ENCODE measurements at places on chromosomes 5 and 9.
A peak's percentile ranks its signal among the peaks of the same experiment; 100 is the strongest.

- no peak for DNase-seq
Observed at GRCh38 chr5:65861830-65862241, 64.5 kb upstream of the ERBIN start.

DNA sequence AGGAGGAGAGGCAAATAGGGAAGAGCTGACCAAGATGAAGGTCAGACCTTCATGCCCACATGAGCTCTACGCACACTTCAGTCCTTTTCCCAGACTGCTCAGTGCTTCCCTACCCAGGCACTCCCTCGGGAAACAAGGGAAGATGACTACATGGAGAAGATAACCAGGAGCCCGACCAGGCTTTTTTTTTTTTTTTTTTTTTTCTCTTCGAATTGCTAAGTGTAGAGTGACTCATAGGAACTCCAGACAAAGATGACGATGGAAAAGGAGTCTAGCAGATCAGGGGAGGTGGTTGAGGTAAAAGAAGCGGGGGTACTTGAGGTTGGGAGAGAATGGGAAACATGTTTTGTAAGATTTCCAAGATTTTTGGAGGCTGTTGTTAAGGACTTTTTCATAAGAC is 526.1 kb downstream of the BNC2 start:
- DNase-seq = no peak

- no peak for DNase-seq
Observed at GRCh38 chr5:43854697-43855292, 251.8 kb downstream of the NNT start.

DNA sequence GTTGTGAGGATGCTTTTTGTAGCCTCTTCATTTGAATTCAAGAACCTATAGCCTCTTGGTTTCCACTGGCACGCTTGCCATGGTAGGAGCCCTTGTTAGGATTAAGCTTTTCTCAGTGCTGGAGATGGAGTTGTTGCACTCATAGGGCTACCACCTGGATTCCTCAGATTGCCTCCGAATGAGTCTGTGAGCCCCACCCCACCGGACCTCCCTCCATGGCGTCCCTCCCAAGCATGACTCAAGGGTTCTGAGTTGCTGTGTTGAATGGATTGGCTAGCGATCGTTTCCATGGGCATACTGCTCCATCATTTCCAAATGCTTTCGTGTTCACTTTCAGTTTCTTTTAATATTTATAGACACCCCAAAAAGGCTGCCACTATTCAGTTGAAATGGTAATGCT is 69.9 kb downstream of the DAPK1 start:
- DNase-seq = no peak

DNA sequence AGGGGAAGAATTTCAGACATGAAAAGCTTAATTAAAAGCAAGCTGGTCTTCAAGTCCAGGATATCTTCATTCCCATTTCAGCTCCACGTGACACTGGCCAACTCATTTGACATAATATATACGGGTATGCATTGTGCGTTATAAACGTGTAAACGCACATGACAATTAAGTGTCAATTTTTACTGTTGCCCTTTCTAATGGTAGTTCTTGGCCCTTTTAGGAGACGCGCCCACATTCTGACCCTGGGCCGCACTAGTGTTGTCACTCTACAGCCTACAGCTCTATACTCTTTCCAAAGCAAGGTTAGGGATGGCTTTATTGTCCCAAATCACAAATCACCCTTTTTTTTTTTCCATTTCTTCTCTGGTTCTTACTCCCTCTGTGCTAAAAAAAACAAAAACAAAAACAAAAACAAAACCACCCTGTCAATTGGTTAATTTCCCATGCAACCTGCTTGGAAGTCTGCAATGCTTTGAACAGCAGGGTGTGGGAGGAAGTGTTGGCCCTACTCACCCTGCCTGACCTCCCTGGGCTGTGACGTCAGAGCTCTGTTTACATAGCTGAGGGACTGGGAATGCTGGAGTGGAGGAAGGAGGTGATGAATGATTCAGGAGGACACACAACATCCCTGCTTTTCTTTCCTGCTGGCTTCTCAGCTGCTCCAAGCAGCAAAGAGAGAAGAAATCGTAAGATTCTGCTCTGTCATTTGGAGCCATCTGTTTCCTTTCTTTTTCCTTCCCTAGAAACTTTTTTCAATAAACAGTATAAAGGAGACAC is 19.3 kb downstream of the RFK start:
- no peak for DNase-seq

DNA sequence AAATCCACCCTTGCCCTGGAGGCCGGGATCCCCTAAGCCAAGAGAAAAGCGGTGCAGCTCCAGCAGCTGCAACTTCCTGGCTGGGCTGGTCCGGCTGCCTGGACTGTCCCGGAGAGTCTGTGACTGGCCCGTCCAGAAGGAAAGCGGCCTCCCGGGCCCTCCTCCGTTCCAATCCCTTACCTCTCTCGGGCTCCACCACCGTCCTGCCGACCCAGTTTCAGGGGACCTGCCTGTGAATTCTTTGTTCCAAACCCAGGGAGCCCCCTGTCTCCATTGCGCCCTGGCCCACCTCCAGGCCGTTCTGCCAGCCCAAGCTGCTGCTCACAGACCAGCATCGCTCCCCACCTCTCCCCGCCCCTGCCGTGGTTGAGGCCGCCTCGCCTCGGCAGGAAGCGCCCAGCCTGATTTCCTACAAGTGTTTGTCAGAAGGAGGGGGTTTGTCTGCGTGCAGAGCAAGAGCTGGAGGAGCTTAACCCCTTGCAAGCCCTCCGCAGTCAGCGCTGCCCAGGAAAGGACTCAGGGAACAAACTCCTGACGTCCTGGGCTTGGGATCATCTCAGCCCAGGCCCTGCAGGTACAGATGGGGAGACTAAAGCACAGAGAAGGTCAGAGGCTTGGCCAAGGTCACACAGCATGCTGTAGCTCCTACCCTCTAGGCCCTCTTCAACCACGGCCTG is at the start of gene AKNA:
TSS of gene AKNA (minus strand) at position 303 of the 677 bp plus-strand sequence. CDS start 6,649 bp downstream, outside the sequence.
- DNase-seq = peak; percentile 91

GRCh38 chr9:79580055-79580454 is 8.3 kb downstream of the TLE4 start:
- no peak for DNase-seq

GRCh38 chr9:123033864-123034601 is 566 bp downstream of the GPR21 start:
- DNase-seq = peak; percentile 10

DNA sequence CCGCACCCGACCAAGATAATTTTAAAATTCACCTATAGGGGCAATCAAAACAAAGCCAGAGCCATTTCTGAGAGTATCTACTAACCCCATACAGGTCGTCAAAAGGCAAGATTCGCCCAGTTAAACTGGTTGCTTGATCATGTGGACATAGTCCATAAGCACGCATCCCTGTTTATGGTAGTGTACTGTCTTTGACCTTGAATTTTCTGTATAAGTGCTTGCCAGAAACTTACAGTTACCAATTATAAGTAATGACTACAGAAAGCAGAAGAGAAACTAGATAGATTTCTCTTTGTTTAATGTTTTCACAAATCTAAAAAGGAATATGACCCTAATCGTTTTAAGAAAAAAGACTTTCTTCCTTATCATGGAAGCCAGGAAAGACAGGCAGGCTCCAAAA is 25.6 kb downstream of the SLC31A1 start:
- no peak for DNase-seq

DNA sequence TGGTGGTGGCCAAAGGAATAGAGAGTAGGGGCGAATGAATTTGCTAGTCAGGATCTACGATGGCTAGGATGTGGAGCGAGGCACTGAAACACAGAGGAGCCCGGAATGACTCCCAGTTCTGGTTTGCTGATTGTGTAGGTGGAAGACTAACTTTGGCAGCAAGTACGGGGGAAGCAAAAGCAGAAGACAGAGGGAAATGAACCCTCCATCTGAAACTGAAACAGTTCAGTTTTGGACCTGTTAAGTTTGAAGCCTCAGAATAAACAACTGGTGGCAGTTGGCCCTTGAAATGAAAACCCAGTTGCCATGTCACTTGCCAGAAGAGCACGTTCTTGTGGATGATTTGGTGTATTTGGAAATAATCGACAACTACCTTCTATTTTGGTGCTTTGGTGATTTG is 15.4 kb upstream of the SMIM15 start:
- no peak for DNase-seq

GRCh38 chr5:177605667-177606066 is 5.7 kb downstream of the B4GALT7 start:
- DNase-seq = no peak

DNA sequence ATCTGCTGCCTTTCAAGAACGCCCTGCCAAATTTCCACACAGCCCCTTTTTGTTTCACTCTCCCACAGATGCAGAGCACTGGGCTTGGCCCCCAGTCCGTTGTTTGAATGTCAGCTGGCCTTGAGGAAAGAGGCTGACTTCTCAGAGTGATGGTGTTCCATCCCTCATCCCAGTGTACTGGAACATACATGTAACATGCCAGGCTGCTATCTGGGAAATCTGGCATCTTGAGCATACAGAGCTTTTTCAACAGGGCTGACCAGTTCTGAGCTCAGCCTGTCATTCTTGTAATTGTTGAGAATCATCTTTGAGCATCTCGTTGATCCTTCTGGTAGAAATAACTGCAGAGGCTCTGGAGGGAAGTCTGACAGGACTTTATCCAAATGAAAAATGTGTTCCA is 2.8 kb downstream of the GALNT10 start:
- DNase-seq = no peak

- no peak for DNase-seq
Observed at GRCh38 chr5:178281331-178281730, 48.7 kb upstream of the PHYKPL start.

DNA sequence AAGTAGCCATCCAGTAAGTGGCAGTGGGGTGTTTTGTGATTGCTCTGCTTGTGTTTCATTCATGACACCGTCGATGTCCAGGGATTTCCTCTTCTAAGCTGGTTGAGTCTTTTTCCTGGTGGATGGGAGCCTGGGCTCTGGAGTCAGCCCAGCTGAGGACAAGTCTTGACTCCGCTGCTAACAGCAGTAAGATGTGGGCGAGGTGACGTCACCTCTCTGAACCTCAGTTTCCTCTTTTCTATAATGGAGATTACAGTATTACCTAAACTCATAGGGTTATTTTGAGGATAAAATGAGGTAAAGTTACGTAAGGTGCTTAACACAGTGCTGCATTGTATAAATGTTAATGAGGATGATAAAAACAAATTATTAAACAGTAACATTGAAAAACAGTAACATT is 21.3 kb downstream of the FGF1 start:
- DNase-seq = no peak

DNA sequence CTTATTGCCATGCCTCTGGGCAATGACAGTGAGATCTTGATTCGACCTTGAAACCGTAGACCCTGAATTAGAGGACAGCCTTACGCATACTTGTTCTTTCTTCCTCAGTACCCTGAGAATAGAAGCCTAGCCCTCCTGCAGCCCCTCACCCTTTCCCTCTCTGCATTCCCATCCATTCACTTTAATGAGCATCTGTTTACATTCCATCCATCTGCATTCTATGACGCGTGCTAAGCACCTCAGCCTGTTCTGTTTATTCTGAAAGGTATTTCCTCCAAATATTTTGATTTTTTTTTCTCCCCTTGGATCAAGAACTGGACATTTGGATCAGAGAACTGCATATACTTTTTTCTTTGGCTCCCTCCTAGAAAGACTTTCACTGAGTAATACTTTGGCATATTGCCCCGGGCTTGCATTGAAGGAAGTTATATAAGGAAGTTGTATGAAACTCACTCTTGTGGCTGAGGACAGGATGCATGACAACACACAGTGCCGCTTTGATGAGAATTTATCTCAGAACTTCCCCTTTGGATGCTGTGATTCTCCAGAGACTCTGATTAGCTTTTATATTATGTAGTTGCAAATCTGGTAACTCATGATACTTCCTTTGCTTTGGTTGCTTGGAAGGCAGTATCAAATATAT is 15.7 kb downstream of the TMEM8B start:
- peak; percentile 67 for DNase-seq

GRCh38 chr9:124450241-124450924 is at the start of gene ADGRD2:
Gene ADGRD2 (plus strand): TSS chr9:124450451. CDS start chr9:124451667, 1,216 bp downstream.
- DNase-seq = peak; percentile 9

GRCh38 chr5:76425146-76425545 is 22.1 kb downstream of the IQGAP2 start:
- DNase-seq = no peak

DNA sequence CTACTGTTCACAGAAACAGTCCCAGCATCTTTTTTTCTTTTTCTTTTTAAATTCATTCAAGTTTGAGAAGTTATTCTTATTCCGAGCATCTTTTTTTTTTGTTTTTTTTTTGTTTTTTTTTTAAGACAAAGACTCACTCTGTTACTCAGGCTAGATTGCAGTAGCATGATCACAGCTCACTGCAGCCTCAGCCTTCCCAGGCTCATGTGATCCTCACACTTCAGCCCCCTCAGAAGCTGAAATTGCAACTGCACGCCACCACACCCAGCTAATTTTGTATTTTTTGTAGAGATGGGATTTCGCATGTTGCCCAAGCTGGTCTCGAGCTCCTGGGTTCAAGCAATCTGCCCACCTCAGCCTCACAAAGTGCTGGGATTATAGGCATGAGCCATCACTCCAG is 36.4 kb upstream of the CHD1 start:
- no peak for DNase-seq

- no peak for DNase-seq
Observed at GRCh38 chr5:82421119-82421518, 143.0 kb upstream of the RPS23 start.

- no peak for DNase-seq
Observed at GRCh38 chr9:27047136-27047535, 41.7 kb upstream of the LRRC19 start.

DNA sequence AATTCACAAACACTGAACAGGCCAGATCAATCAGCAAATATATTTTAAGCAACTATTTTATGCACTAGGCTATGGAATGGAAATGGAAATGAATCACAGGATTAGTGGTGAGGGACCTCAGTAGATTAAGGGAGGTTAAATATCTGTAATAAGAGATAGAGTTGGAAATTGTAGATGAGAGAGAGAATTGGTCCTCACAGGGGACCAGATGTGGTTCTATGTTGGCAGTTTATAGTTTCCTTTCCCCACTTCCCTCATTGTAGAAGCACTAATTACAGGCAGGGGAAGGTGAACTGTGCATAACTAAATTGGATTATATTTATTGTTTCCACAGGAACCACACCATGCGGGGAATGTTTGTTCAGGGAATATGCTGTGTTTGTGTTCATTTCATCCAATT is 496.2 kb downstream of the ARHGEF28 start:
- DNase-seq = no peak

- no peak for DNase-seq
Observed at GRCh38 chr5:168609806-168610482, 30.8 kb upstream of the PANK3 start.

- no peak for DNase-seq
Observed at GRCh38 chr9:99020786-99021436, 77.2 kb downstream of the COL15A1 start.

DNA sequence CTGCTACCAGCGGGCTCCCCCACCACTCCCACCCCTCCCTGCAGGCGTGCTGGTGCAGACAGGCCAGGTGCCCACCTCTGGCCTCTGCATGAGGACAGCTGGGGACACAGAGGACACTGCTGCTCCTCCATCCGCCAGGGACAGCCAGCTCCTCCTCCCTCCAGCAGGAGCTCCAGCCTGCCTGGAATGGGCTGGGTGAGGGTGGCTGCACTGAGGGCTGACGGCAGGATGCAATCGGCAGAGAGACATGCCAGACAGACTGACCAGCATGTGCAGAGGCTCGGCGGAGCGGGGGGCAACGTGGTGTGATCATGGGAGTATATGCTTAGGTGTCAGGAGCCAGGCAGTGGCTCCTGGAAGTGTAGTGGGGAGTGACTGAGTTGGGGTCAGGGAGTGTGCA is 68.4 kb downstream of the RASGEF1C start:
- no peak for DNase-seq
